Motor neuron (in vitro differentiated cells): ENCODE measurements at places on chromosomes 12 and 14.

GRCh38 chr12:108622921-108623514, 10.7 kb downstream of the SELPLG start:
- ATAC-seq: no peak

DNA sequence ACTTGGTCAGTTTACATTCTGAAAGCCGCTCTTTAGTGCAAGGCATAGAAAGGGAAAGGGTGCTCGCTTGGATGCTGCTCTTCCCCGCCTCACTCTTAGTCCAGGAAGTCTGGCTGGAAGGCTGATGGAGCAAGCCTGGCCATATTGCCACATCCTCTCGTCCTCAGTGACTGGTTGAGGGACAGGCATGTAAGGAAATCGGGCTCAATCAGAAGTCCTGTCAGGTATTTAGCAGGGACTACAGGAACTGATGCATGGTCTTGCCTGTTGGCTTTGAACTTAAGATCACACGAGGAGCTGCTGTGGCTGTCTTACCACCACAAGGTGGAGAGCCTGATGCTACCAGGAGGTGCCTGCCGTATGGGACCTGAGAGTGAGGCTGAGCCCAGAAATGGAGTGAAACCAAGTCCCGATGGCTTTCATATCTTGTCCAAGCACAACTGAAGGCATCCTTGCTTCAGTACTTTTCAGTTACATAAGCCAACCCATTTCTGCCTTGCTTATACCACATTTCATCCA, 10.7 kb upstream of the C12orf75 start:
- no peak for ATAC-seq

GRCh38 chr14:41302776-41303175, 303.9 kb upstream of the LRFN5 start:
- no peak for ATAC-seq

DNA sequence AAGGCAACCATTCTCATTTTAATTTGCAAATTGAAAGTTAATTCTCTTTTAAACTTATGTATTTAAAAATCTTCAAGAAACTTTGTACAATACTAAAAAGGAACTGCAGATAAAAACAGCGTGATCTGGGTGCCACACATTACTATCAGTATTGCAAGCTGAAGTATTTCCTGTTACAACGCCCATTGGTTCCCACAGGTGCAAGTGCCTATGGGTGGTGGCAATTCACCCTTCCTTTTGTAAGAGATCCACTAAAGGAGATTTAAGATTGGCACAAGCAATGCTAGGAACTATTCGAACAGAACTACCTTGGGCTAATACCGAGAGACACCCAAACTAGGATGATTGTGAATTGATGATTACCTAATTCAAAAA, 13.2 kb downstream of the TAOK3 start:
- no peak for ATAC-seq

- no peak for ATAC-seq
Observed at GRCh38 chr12:17301544-17301943, 695.6 kb upstream of the LMO3 start.

DNA sequence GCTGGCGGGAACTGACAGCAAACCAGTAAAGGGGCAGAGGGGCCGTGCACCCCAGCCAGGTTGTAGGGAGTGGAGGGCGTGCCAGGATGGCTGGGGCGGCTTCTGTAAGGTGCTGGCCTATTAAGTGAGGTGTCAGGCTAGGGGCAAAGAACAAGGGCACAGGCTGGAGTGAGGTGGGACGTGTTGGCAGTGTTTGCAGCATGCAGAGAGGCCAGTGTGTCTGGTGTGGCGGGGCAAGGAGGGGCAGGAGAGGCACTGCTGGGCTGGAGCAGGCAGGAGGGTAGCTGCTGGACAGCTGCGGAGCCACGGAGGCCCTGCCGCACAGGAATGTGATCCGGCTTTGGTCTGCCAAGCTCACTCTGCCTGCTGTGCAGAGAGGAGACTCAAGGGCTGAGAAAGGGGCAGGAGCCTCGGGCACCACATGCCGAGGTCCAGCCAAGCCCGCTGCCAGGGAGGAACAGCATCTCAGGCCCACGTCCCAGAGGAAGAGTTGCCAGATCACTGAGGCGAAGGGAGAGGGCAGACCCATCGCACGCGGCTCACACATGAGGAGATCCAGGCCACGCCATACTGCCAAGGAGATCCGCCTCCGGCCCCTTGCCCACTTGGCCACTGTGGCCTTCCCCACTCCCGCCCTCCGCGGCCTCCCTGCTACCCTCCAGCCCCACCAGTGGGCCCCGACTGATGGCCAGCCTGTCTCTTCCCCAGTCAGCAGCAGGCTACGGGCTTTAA, 46.8 kb downstream of the AMN start:
- ATAC-seq: no peak

DNA sequence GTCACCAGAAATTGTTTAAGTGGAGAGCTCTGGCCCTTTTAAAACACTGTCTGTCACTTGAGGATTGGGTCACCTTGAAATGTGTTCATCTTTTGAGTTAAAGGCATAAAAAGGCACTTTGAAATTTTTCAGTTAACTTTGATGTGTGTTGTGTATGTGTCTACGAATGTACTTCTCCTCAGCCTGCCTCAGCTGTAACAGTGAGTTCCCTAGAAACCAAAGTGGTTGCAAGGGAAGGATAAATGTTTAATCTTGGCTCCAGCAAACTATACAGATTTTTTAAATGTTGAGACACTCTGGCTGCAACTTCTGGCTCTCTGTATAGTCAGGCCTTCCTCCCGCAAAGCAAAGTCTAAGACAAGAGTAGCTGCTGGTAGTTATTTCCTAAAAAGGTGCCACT, 8.3 kb downstream of the DERA start:
- no peak for ATAC-seq

DNA sequence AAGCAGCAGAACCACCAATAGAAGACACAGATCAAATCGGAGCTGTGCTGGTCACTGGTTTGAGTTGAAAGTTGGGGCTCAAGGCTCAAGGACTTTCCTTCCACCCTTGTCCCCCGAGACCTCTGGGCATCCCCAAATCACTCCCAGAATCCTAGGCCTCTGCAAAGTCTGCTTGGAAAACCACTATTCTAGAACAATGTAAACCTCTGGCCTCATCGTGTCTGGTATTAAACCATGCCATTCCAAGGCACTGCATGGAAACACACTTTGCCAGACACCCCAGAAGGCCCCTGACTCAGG, 288.0 kb downstream of the DPF3 start:
- no peak for ATAC-seq

- peak; percentile 59 for ATAC-seq
Observed at GRCh38 chr12:64082866-64083268, 139.2 kb downstream of the KICS2 start.

GRCh38 chr12:53590652-53591051, 35.5 kb downstream of the ATF7 start:
- no peak for ATAC-seq

DNA sequence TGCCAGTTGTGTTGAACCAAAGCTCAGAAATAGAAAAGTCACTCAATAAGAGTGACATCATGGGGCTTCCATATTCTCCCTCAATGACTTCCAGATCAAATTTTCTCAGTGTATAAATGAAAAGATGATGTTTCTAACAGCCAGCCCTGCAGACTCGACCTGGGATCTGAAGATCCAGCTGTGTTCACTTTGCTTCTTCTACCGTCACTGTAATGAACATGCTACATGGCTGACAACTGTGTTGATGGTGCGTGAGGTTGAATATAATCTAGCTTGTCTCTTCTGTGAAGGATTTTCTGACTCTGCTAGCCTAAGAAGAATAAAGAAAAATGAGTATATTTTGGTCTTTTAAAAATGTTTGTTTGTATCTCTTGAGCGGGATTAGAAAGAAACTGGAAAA, 577.8 kb downstream of the ETNK1 start:
- no peak for ATAC-seq

- ATAC-seq: no peak
Observed at GRCh38 chr12:114481200-114481535, 75.2 kb upstream of the TBX5 start.

- ATAC-seq: no peak
Observed at GRCh38 chr14:69183735-69184134, 7.6 kb upstream of the EXD2 start.

DNA sequence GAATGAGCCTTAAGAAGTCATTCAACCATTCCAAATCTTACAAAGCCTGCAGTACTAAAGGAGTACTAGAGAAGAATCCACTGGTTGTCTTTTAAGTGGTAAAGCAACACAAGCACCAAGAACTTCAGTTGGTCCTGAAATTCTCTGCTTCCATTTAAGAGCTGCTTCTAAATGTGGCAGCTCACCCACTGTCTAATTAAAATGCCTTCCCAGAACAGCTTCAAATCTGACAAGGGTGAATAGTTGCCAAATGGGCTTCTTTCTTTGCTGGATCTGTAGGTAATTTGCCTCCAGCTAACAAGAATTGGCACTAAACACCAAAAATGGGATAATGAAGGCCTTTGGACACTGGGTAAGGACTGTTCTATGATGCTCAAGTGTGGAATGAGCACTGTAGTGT, 72.2 kb upstream of the NAP1L1 start:
- ATAC-seq: no peak

- no peak for ATAC-seq
Observed at GRCh38 chr12:119145367-119145766, 33.4 kb upstream of the HSPB8 start.

DNA sequence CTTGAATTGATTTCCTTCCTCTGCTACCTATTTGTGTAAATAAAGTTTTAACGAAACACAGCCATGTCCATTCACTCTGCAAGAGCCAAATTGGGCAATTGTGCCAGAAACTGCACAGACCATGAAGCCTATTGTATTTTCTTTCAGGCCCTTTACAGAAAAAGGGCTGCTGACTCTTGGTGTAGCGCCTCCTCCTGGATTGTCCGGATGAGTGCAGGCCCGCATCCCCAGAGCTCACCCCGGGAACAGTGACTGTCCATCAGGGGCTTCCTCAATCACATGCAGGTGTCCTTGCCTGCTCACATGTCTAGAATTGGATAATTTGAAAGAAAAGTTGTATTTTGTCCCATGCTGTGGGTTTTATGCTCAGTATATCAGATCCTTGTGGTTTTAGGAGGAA, 1282.2 kb downstream of the AACS start:
- ATAC-seq: no peak

GRCh38 chr14:85475113-85475512, 54.8 kb upstream of the FLRT2 start:
- no peak for ATAC-seq

DNA sequence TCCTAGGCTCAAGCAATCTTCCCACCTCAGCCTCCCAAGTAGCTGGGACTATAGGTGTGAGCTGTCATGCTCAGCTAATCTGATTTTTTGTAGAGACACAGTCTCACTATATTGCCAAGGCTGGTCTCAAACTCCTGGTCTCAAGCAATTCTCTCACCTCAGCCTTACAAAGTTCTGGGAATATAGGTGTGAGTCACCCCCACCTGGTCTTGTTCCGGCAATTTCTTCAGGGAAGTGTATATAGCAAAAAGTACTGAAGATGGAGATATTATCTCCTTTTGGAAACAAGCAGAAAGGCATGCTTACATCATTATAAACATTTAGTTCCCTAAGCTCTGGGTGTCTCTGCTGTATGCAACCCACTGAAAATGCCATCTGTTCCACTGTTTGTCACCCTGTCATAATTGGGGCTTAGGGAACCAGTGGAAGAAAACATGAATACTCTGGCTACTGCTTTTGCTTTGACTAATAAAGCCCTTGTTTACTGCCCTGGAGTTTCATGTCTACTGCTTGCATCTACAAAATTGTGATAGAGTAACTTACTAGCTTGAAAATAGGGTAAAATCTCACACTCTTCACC, 940.2 kb downstream of the GALC start:
- no peak for ATAC-seq

GRCh38 chr12:24561882-24562770, 386.8 kb downstream of the BCAT1 start:
- ATAC-seq: peak; percentile 64

DNA sequence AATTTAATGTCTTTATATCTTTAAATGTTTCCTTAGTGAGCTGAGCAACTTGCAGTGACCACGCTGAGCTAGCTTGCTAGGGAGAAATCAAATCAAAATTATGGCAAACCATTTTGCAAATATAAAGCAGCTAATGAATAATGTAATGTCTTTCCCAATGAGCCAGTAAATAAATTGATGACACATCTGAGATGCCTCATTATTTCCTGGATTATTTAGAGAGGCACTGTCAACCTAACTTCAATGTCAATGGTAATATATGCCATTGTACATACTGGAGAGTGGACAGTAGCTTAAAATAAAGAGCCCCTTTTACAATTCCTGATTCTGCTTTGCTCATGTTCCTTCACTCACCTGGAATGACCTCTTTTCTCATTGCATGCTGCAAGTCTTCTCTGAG, 182.6 kb downstream of the PHLDA1 start:
- ATAC-seq: no peak

DNA sequence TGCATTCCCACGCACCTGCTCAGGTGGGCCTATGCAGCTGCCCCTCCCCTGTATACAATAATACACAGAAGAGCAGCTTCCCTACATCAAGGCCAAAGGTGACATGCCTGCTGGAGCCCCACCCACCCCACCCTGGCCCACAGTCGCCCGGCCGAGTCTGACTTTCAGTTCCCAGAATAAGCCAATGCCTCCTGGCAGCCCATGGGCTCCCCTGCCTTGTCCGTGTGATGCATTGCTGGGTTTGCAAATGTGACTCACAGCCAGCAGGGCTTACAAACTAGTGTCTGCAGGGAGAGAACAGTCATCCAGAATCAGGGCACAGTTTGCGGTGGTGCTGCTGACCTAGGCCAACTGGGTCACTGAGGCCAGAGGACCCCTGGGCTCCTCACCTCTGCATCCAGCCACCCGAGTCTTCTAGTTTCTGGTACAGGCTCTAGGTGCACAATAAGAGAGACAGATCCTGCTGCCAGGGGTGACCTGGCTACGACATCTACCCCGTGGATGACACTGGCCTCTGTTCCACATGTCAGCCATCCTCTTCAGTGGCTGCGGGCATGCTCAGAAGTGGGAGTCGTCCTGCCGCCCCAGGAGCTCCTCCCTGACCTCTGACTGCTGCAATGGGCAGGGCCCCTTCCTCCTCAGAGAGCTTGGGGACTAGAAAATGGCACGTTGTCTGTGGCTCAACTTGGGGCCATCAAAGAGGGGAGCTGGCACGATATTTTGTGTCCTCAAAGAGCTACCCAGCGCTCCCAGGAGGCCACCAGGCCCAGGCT, 84.5 kb downstream of the CHGA start:
- ATAC-seq: peak; percentile 12

DNA sequence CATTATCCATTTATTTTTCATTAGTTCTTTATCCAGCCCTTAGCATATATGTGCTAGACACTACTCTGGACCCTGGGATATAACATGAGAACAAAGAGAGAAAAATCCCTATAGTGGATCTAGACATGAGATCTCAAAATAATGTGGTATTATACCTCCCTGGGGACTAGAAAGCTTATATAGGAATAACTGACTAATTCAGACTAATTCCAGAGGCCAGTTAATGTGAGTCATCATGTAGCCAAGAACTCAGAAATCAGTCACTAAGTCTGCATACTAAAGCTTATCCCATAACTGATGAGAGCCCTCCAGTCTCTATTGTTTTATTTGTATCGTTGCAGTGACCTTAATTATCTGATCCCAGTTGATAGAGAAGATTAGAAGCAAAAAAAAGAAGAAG, 267.1 kb upstream of the RGS6 start:
- ATAC-seq: peak; percentile 12

GRCh38 chr14:44639781-44640385, 132.8 kb upstream of the FSCB start:
- no peak for ATAC-seq
